ENCODE measurements at places on chromosomes 11 and 22.
A peak's percentile ranks its signal among the peaks of the same experiment; 100 is the strongest.

DNA sequence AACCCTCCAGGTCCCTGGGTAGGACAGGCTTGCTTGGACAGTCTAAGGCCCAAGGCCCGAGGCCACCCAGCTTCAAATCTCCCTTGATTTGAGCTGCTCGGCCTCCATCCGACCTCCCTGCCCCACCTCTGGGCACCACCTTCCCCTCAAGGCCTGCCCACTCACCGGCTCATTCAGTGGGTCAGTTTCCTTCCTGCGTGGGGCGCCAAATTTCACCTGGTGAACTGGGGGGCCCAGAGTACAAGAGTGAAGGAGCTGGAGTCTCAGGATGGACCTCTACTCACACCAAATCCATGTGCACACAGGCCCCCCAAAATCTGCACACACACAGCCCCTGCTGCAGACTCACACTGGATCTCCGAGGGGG is 3.8 kb downstream of the MAP4K2 start:
- no peak for DNase-seq

- DNase-seq: peak; percentile 56
Observed at GRCh38 chr11:18721561-18722292, 4.3 kb downstream of the IGSF22 start.

- DNase-seq: no peak
Observed at GRCh38 chr11:111205632-111206385, 39.7 kb upstream of the POU2AF2 start.

GRCh38 chr11:114262681-114263512 is 33.3 kb upstream of the NNMT start:
- peak; percentile 25 for DNase-seq

DNA sequence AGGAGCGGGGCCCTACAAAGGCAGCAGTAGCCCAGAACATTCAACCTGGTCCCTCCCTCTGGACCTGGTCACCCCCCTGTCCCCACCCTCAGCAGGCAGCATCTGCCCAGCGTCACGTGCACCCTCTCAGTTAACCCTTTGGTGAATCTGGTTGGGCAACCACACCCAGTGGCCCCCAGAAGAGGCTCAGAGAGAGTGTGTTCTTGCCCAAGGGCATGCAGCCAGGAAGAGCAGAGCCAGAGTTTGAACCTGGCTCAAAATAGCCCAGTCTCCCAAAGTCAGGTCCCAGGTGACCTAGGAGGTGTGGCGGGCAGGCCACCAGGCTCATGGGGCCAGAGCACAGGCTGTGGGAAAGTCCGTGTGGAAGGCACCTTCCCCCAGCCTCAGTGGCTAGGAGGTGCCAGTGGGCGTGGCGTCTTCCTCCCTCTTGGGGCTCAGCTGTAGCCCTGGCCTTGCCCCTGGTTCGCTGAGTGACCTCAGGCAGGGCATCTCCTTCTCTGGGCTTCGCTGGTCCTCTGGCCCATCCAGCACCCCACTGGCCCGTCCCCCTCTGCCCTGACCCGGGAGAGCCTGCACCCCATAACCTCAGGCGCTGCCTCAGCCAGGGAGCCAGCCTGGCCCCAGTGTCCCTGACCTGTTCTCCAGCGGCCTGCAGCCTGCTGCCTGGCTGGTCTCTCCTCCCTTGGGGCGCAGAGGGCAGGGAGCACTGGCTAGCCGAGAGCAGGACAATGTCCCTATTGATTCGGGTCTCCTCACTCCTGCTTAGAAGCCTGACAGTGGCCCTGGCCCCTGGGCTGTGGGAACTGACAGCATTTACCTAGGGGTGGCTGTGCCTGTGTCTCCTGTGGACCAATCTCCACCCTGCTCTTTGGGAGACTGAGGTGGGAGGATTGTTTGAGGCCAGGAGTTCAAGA is 7.0 kb downstream of the ALDH3B1 start:
- no peak for DNase-seq

All from AML-193 (cell line).